ENCODE measurements at places on chromosomes 5 and 9. TPM values are rescaled to one million over a fixed set of nuclear protein-coding genes. Genes with fewer than 3 reads are reported as not detected.

TRIO gene
- total RNA-seq = 51.6 TPM

PCDHGA2 gene
- total RNA-seq = 7.5 TPM

GRCh38 chr9:35322075-35322885 is 160.5 kb downstream of the UNC13B start:
- DNase-seq = no peak

- no peak for DNase-seq
These were observed 4.8 kb downstream of the HBEGF start for GRCh38 chr5:140341591-140341990.

GRCh38 chr9:125008599-125008998 is 67.7 kb upstream of the GOLGA1 start:
- no peak for DNase-seq
